ENCODE measurements at places on chromosomes 3 and 15. TPM values are rescaled to one million over a fixed set of nuclear protein-coding genes. Genes with fewer than 3 reads are reported as not detected.

Gene FAH
- polyA plus RNA-seq: 41.9 TPM

Gene TMED3
- polyA plus RNA-seq: 72.3 TPM

GRCh38 chr15:89430530-89431341, 65.6 kb downstream of the RHCG start:
- DNase-seq: peak; percentile 64

Gene GOLGA8S
- polyA plus RNA-seq: 0.81 TPM

DNA sequence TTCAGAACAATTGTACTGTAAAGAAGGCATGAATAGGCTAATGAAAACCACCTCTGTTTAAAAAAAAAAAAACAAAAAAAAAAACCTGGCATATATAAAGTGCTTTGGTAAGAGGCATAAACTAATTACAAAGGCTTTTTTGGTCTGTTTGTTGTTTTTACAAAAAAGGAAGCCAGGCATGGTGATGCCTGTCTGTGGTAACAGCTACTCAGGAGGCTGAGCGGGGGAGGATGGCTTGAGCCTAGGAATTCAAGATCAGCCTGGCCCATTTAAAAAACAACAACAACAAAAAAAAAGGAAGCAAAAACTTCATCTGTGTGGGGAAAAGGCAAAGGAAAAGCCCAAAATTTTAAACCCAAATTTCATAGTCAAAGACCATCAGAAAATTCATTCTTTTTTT, 47.0 kb downstream of the OSBPL10 start:
- DNase-seq: no peak

Gene KAT2B
- polyA plus RNA-seq: 27.2 TPM

GRCh38 chr15:91311986-91312385, 211.9 kb downstream of the SV2B start:
- no peak for DNase-seq

DNA sequence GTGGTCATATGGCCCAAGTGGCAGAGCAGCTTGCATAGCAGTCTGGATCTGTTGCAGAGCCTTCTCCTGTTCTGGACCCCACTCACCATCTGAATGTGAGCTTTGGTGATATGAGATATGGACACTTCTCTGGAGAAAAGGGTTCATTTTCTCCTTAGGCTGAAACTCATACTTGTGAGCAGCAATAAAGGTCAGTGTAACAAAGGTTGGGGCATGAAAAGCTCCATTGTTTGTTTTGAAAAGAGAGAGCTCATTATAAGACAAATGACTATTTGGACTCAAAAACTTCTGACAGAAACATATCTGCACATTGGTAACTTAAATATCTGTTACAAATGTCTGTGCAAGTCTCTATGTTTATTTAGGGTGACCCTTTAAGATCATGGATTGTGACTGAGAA, 517.3 kb downstream of the MFSD1 start:
- DNase-seq: no peak

GRCh38 chr3:172647080-172647479, 63.8 kb downstream of the NCEH1 start:
- DNase-seq: no peak

DNA sequence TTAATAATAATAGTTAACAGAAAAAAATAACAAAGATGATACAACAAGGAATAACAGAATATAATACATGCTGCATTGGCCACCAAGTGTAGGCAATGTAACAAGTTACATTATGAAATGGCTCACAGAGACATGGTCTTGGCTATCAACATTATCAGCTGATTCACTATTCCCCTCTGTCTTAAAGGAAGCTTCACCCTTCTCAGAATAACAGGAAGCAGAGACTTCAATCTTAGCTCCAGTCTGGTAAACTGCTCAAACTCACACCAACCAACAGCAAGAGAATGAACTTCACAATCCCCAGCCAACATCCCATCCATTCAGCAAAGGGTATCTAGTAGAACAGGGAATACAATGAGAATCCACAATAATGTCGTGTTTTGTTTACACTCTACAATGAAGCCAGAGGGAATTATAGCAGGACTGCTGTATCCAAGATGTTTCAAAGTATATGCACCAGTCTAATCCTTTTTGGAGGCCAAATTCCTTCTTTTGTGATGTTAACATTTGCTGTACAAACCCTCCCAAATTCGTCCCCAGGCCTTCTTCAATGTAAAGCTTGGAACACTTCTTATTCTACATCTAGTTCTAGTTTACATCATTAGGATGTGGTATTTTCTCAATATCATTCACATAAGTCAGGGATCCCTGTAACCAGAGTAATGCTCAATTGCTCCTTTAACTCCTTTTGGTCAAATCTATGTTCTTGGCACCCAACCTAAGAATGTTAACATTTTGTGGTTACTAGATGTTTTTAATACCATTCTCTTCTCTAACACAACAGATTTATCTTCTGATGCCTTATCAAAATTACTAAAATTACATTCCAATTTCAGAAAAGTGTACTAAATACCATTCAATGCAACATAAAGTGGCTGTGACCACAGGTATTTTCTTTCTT, 52.4 kb upstream of the CMSS1 start:
- no peak for DNase-seq

DNA sequence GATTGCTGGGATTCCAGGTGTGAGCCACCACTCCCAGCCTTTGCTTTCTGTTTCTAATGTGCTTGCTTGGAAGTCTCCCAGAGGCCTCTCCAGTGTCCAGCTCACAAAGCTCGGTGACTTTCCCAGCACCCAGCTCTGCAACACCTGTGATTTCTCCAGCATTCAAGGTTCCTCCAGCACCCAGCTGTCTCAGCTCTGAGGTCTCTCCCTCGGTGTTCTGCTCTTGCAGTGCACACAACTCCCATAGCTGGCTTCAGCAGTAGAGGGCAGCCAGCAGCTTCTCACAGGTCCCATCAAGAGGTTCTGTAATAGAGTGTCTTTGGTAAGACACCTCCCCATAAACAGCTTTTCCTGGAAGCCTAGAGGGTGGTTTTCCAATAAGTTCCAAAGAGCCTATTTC, 75.1 kb downstream of the GRM7 start:
- DNase-seq: no peak

GRCh38 chr3:72280876-72281275, 495.9 kb upstream of the PROK2 start:
- no peak for DNase-seq

DNA sequence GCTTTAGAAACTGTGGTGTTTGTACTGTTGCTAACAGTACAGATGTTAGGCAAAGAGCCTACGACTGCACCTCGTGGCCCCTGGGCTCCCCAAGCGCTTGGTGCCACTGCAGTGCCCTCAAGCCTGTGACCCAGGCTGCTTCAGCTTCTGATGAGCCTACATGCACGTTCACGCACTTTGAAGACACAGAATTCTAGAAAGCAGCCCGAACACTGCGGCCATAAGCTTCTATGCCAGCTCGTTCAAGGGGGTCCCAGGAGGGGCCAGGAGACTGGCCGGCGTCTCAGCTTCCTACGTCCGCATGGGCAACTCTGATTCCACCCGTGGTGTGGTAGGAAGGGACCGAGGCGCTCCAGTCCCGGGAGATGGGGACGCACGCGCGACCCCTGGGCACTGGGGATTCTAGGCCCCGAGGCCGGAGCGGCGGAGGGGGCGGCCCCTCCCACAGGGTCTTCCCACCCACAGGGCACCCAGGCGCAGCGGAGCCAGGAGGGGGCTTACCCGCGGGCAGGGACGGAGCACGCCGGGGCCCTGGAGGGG, 653 bp downstream of the MYO5C start:
- no peak for DNase-seq

Gene CHMP2B
- polyA plus RNA-seq: 48.9 TPM

- no peak for DNase-seq
These were observed 339.2 kb upstream of the DCBLD2 start for GRCh38 chr3:99240700-99241099.

- no peak for DNase-seq
These were observed 2.3 kb downstream of the BNC1 start for GRCh38 chr15:83282141-83282540.

DNA sequence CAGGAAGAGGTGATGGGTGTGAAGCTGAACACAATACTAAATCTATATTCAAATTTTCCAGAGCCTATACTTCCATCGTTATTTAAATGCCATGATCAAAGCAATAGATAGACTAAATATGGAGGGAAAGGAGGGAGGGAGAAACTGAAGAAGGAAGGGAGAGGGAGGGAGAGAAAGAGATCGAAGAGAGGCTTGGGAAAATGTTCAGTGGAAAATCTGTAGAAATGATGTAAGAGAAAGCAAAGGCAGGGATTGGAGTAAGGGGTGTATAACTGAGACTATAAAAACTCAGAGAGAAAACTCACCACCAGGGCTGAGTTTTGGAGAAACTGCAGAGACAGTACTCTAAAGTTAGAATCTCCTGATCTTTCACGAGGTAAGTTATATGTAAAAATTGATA, at the start of gene OSTN:
TSS of gene OSTN (plus strand) at position 310 of the 400 bp plus-strand sequence. CDS start 13,292 bp downstream, outside the sequence.
- no peak for DNase-seq

- DNase-seq: no peak
These were observed 127.5 kb downstream of the UACA start for GRCh38 chr15:70635895-70636294.

DNA sequence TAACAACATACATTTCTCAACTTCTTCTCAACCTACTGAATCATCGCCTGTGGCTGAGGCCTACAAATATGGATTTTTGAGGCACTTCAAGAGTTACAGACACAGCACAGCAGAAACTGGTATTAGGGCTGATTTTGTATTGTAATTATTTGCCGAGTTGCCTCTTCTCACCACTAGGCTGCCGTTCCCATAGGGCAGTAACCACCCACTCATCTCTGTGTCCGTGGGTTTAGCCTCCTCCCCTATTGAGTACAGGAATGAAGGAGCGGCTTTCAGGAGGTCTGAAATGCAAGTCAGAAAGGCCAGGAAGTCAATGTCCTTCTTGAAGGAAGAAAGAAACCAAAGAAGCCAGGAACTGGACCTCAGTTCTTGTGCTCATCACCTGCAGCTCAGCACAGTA, 220.8 kb downstream of the MTHFS start:
- DNase-seq: no peak

GRCh38 chr15:52789008-52789600, 1.0 kb downstream of the ONECUT1 start:
- DNase-seq: no peak

DNA sequence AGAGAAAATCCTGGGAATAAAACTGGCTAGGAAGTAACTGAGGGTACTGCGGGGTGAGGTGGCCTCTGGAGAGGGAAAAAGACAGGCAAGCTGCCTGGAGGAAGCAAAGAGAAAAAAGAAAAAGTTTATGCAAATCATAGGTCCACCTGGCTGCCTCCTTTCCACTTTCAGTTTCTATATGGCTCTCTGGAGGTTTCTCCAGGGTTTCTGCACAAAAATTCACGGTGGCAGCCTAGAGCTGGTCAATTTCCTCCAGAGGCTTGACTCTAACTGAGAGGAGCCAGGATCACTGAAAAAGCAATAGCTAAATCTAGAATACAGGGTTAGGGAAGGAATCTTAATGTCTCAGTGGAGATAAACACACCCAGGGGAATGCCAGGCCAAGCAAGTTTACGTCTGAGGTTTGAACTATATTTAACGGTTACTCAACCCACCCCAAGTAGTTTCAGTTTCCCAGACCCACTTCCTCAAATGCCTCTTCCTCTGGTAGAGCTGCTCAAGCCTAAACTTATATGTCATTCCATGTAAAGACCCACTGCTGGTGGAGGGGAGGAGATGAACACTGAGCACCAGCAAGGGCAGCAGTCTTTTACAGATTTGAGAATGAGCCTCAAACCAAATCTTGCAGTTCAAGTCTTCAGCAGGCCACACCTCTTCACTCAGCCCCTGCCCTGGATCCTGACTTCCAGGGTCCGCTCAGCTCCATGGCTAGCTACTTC, 5.7 kb downstream of the LYSMD2 start:
- DNase-seq: no peak

- no peak for DNase-seq
These were observed 153.5 kb downstream of the RPLP1 start for GRCh38 chr15:69606144-69606543.

- no peak for DNase-seq
These were observed 13.5 kb downstream of the TIGIT start for GRCh38 chr3:114307222-114307830.

Gene ANKUB1
- 0.17 TPM for polyA plus RNA-seq

- DNase-seq: no peak
These were observed 234.8 kb downstream of the PDZRN3 start for GRCh38 chr3:73389928-73390327.

Gene CDC25A
- polyA plus RNA-seq: 10.9 TPM

Gene DGKG
- 0.75 TPM for polyA plus RNA-seq

Gene AP2M1
- polyA plus RNA-seq: 337 TPM

DNA sequence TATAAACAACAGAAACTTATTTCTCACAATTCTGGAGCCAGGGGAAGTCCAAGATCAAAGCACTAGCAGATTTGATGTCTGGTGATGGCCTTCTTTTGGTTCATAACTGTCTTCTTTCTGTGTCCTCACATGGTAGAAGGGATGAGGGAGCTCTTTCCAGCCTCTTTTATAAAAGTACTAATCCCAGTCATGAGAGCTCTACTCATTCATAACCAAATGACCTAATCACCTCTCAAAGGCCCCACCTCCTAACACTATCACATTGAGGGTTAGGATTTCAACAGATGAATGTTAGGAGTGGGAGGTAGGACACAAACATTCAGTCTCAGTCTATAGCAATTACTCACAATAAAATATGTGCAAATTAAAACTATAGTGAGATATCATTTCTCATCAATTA, 50.1 kb upstream of the UBE2E2 start:
- DNase-seq: no peak

Gene CELSR3
- polyA plus RNA-seq: 1.4 TPM

DNA sequence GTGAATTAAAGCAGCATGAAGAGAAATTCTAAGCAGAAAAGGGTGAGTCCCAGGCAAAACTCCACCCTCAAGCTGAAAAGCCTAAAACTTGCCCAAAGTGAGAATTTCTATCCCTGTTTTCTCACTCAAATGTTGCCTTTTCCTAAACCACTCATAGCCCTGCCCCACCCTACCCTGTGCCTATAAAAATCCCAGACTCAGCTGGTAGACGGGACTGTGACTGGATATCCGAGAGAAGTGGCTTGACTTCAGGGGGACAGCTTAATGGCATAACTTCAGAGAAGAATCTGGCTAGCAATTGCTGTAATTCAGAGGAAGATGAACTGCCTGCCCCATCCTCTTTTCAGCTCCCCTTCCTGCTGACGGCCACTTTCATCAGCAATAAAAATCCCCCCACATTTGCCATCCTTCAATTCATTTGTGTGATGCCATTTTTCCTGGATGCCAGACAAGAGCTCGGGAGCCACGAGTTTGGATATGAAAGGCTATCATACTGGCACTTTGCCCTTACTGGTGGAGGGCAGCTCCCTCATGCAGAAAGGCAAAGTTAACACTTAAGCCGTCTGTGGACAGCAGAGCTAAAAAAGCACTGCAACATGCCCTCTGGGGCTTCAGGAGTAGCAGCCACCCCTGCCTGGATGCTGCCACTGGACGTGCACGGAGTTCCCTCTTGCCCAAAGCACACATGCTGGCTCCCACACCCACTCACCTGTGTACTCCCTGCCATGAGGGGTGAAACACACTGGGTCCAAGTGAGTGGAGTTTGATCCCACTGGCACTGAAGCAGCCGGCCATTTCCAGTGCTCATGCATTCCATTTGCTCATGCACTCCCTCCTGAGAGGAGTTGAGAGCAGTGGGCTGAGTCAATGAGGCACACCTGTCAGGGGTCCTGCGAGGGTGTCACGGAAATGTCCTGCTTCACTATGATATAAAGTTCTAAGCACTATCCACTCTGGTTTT, 670.6 kb downstream of the PLOD2 start:
- DNase-seq: no peak

- peak; percentile 77 for DNase-seq
These were observed 1122.0 kb downstream of the ROBO1 start for GRCh38 chr3:78645628-78646310.
